ENCODE measurements at places on chromosomes 11 and 22.

DNA sequence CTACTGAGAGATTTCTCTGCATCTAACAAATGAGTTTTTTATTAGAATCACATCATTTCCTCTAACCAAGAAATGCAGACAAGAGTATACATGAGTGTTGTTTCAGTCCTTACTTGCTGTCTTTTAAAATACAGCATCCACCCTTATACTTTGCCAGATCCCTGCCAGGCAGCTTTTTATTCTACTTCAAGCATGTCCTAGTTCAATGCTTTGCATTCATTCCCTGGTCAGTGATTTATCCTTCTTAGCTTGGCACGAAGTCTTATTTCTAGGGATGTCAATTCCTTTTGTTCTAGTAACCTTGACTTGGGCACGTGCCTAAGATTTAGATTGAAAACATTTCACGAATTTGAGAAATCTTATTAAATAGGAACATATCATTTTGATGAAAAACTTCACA is 307.2 kb upstream of the MPPED2 start:
- no peak for DNase-seq

DNA sequence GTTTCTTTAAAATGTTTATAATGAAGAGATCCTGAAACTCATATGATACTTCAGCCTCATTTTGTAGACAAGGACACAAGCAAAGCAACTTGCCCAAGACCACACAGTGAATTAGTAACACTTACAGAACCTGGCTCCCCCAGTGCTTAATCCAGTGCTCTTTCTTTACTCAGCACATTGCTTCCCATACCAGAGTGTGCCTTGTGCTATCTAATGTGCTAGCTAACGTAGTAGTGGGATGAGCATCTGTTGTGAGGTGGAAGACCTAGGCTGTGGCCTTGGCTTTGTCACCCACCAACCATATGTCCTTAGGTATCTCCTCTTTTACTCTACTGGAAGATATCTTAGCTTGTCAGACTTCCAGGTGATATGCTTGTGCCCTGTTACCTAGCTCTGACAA is 5.1 kb downstream of the SPCS2 start:
- DNase-seq, result no peak

DNA sequence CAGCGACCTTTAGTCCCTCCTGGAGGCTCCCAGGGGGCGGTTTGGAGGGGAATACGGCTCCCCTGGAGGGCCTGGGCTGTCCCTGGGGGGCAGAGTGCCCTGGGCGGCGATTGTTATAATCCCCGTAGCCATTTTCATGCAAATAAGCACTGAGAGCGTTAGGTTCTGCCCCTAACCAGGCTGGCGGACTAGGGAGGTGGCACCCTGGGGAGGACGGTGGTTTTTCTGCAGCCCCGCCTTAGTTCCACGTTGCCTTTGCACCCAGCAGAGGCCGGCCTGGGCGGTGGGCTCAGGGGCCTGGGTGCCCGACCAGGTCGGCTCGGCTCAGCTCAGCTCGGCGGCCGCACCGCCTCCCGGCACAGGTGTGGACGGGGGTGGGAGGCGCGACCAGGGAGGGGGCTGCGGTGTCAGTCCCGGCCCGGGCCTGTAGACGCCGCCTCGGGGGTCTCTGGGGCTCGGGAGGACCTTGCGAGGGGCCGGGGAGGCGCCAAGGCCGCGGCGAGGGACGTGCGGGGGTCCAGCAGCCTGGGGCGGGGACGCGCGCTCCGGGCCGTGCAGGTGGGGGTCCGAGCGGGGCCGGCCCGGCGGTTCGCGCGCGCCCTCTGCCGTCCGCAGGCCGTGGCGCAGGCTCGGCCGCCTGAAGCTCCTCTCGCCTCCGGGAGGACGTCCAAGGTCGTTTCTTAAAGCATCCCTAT is 2.3 kb upstream of the DUSP8 start:
- no peak for DNase-seq

- DNase-seq, result no peak
These were observed 148.4 kb downstream of the CACNA1I start for GRCh38 chr22:39718921-39719475.

GRCh38 chr11:130585545-130585944 is 137.1 kb downstream of the ADAMTS15 start:
- DNase-seq, result no peak

- no peak for DNase-seq
These were observed 86.0 kb downstream of the EHF start for GRCh38 chr11:34706709-34707461.

Data from stimulated activated CD8-positive, alpha-beta memory T cell treated with anti-CD3 and anti-CD28 coated beads, Interleukin-15, amount 100 ng/mL, for 4 hours (primary cell).